Mucosa of gallbladder (tissue), 1 donor: ENCODE measurements at places on chromosomes 5 and 9. TPM values are rescaled to one million over a fixed set of nuclear protein-coding genes. Genes with fewer than 3 reads are reported as not detected.

Gene CDH9
- not detected for total RNA-seq

Gene CNTNAP3B
- 2.6 TPM for total RNA-seq

Gene FCN2
- total RNA-seq, result 2.6 TPM

Gene AIF1L
- total RNA-seq, result 7.0 TPM

Gene SMIM15
- 60.6 TPM for total RNA-seq

DNA sequence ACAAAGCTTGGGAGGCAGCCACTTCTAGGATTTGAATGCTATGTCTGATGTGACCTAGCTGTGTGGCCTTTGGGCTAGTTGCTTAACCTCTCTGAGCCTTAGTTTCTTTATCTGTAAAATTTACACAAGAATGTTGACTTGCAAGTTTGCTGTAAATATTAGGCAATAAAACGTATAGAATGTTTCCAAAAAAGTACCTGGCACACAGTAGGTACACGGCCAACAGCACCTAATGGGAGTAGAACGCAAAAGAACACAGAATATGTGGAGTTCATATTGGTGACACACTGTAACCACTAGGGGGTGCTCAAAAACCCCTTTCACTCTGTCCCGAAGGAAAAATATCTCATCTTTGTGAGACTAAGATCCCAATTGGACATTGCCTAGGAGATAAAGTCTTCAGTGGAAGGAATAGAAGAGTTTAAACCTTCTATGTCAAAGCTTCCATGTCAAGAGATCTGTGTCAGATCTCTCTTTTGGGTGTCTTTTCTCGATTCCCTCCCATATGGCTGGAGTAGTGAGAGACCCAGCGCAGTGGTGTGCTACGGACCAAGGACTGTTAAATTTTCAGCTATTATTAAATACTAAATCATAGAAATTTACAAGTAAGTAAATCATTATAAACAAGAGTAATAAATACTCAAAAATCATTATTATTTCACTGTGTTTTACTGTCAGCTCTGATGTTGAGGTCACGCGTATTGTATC, 145.4 kb upstream of the RAD23B start:
- no peak for DNase-seq

- DNase-seq, result no peak
These were observed 37.0 kb upstream of the VDAC1 start for GRCh38 chr5:134041570-134042411.

- DNase-seq, result no peak
These were observed 684 bp downstream of the TOR1B start for GRCh38 chr9:129803676-129804060.

DNA sequence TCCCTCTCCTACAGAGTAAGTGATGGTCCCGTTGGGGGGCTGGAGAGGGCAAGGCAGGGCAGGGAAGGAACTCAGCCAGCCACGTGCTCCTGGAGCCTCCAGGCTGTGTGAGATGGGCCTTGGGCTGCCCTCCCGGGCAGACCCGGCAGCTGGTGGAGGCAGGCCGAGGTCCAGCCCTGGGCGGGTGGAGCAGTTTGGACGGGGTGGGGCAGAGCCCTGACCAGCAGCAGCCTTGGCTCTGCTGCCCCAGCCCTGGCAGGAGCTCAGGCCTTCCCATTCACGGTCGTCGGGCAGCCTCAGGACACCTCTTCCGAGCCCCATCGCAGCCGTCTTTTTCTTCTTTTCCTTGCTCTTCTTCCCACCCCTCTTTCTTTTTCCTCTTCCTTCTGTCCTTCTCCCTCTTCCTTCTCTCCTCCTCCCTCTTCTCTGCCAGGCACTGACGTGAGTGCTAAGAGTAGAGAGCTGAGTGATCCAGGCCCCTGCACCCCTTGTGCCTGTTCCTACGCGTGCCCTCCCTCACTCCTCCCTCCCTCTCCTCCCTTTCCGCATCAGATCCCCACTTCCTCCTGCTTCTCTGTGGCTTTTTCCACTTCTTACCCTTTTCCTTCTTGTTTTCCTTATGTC, 42.8 kb downstream of the AMBP start:
- DNase-seq, result peak; percentile 8

GRCh38 chr5:40402007-40402364, 277.7 kb upstream of the PTGER4 start:
- no peak for DNase-seq

GRCh38 chr5:119070578-119070827, 384 bp upstream of the DMXL1 start:
- no peak for DNase-seq

- DNase-seq, result no peak
These were observed 16.6 kb downstream of the ATP10B start for GRCh38 chr5:160835376-160835775.

- DNase-seq, result peak; percentile 36
These were observed 87.1 kb upstream of the ELL2 start for GRCh38 chr5:96048763-96049162.

Gene IPO11
- 28.3 TPM for total RNA-seq

Gene CNTFR
- 23.0 TPM for total RNA-seq

Gene CDO1
- total RNA-seq, result 10.8 TPM

- DNase-seq, result no peak
These were observed at the start of gene FGF1 for GRCh38 chr5:142685418-142686209. TSS of gene FGF1 (minus strand) at chr5:142686090. CDS start at chr5:142614127, 71,963 bp downstream.

DNA sequence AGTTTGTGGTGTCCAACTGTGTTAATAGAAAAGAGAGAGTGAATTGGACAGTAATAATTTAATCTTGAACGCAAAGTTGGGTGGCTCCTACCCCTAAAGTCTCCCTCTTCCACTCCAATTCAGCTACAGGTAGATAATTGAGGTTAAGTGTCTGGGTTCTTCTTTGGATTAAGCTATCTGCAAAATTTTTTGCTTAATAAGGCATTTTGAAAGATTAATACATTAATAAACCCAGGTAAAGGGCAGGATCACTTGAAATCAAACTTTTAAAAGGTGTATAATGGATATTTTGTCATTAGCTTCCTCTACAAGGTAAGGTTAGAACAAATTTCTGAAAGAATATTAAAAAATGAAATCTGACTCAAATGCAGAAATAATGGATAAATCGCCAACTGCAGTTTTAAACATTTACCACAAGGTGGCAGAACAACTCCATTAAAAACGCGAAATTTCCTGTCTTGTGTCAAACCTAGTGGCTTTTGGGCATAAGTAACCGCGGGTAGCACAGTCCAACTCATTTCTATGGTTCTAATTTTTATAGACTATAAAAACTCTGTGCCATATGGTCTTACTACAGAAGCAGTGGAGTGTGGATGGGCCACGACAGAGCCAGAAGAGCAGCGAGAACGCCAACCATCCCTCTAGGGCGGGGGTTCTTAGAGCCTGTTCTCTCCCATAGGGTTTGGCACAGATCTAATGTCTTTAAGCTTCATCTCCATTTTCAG, 276.5 kb downstream of the ARHGEF28 start:
- no peak for DNase-seq

GRCh38 chr5:5978501-5979376, 399.6 kb downstream of the MED10 start:
- DNase-seq, result no peak

- no peak for DNase-seq
These were observed 360.2 kb downstream of the SLIT3 start for GRCh38 chr5:168940712-168941111.

DNA sequence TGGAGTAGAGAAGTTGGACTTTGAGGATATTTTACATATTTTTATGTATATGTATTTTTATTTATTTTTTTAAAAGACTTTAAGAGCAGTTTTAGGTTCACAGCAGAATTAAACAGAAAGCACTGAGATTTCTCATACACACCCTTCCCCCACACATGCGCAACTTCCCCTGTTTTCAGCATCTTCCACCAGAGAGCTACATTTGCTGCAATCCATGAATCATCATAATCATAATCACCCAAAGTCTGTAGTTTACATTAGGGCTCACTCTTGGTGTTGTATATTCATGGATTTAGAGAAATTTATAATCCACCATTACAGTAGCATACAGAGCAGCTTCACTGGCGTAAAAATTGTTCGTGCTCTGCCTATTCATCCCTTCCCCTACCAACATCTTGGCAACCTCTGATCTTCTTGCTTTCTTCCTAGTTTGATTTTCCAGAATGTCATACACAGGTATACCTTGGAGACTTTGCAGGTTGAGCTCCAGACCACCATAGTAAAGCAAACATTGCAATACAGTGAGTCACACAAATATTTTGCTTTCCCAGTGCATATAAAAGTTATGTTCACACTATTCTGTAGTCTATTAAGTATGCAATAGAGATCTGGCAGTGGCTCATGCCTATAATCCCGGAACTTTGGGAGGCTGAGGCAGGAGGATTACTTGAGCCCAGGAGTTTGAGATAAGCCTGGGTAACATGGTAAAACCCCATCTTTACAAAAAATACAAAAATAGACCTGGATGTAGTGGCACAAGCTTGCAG, 9.6 kb upstream of the CCDC171 start:
- DNase-seq, result no peak

Gene ADAMTS16
- total RNA-seq, result 0.78 TPM

DNA sequence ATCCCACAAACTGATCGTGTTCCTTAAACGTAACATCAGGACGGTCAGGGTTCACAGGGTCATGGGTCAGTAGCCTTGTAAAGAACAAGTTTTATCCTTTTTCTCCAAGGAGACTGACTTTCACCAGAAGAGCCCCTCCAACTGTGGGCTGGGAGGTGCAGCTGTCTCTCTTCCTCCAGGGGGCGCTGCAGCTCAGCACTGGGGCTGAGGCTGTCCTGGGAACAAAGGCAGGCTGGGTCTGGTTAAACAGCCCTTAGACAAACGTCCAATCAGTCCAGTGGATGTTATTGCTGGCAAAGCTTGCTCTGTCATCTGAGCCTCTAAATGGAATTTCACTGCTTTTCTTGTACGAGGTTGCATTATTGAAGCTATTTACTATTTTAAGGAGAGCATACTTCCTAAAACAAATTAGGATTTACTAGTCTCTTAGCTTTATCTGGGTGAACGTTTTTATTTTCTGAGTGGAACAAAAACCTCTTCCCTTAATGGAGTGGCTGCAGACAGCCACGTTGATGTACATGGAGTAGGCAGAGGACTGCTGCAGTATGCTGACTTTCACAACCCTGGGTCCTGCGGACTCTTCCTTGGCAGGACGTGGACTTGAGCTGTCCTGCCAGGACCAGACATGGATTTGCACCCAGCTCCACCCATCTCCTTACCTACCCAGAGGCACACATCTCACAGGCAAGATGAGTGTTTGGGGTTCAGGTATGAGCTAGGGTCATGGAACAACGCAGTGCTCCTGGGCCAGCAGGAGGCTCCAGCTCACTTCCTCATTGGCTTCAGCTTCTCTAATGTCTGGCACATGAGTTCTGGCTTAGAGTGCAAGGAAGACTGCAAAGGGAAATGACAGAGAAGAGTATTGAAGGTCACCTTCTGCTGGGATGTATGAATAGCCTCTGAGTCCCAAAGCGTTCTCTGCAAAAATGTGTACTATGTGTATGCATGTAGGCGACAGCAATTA, 7.8 kb downstream of the EXOSC2 start:
- peak; percentile 74 for DNase-seq

DNA sequence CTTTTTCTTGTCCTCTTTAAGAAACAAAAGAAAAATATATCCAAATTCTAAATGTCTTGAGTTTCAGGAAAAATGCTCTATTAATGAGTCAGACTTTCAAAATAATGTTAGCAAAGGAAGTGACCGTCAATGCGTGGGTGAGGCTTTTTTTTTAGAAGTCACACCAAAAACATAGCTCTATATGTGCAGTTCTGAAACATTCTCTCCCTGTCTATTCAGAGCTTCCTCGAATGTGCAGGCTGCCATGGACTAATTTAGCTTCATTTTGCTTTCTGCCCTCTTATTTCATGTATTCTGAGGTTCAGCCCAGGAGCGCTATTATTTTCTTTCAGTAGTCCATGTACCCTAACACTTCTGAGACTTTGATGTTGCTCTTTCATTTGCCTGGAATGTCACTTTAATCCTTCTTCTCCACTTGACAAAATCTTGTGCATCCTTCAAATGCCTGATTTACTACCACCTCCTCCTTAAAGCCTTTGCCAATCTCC, 72.5 kb upstream of the RASA1 start:
- no peak for DNase-seq

Gene IFNA13
- total RNA-seq, result not detected

Gene SHC3
- 1.7 TPM for total RNA-seq

Gene SURF1
- total RNA-seq, result 53.5 TPM

- DNase-seq, result no peak
These were observed 58.5 kb downstream of the PDE6A start for GRCh38 chr5:149886060-149886459.

Gene ACOT12
- 0.75 TPM for total RNA-seq

DNA sequence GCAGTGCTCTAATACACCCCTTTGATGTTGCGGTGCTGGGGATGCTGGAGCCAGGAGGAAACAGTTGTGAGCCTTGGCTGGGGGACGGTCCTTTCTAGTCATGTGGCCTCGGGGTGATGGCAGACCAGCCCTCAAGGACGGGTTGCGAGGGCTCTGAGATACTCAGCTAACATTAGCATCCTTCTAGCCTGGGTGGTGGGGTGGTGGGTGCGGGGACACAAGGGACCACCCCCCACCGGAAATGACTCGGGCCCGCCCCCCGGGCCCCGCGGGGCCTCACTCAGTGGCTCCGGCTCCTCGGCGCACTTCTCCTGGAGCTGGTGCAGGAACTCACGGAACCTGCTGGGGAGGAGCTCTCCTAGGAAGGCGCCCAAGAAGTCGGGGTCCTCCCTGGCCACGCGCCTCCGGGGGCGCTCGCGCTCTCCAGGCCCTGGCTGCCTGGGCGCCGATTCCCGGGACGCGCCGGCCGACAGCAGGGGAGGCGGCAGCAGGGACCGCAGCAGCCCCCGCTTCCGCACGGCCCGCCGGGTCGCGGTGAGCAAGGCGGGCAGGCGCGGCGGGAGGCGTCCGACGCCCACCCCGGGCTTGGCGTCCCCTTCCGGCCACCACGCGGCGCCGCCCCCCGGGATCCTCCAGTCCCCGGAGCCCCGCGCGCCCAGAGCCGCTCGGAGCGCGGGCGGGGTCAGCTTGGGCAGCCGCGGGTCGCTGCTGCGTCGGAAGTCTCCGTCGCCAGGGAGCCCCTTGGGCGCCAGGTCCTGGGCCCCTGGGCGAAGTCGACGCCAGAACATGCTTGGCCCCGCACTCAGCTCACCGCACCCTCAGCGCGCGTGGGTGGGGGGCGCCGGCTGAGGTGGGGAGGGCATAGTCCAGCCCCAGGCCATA, 873 bp downstream of the C9orf50 start:
- DNase-seq, result no peak

Gene NOTCH1
- total RNA-seq, result 51.6 TPM

GRCh38 chr9:89223396-89223977, 44.9 kb upstream of the SHC3 start:
- DNase-seq, result no peak

Gene MAT2B
- 65.3 TPM for total RNA-seq

GRCh38 chr5:164289526-164289925, 784.1 kb downstream of the MAT2B start:
- DNase-seq, result no peak

Gene MEIKIN
- not detected for total RNA-seq

Gene KLF9
- 40.9 TPM for total RNA-seq

Gene NTRK2
- total RNA-seq, result 33.2 TPM
